ENCODE measurements at places on chromosomes 3 and 15.

DNA sequence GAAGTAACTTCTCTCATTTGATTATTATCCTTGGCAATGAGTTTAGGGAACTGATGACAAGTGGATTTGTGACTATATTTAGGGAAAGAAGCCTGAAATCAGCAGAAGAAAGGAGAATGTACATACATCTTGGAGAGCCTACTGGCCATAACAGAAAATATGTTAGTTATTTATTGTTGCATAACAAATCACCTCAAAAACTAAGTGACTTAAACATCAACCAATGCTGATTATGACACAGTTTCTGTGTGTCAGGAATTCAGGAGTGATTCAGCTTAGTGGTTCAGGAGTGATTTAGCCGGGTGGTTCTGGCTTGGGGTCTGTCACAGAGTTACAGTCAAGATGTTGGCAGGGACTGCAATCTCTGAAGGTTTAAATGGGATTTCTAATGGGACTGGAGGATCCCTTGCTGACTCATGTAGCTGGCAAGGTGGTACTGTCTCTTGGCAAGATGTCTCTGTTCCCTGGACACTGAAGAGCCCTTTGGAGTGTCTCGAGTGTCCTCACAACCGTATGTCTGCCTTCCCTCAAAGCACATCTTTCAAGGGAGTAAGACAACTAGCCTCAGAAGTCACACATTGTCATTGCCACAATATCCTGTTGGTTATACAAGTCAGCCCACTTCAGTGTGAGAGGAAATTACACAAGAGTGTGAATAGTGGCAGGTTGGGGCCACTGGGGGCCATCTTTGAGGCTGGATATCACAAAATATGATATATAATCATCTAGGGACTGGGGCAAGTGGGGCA, 248.9 kb downstream of the SV2B start:
- DNase-seq, result no peak

GRCh38 chr3:18556503-18557135, 131.5 kb upstream of the SATB1 start:
- no peak for DNase-seq

- DNase-seq, result no peak
Measured at GRCh38 chr15:84791763-84792162, 25.4 kb upstream of the ALPK3 start.

DNA sequence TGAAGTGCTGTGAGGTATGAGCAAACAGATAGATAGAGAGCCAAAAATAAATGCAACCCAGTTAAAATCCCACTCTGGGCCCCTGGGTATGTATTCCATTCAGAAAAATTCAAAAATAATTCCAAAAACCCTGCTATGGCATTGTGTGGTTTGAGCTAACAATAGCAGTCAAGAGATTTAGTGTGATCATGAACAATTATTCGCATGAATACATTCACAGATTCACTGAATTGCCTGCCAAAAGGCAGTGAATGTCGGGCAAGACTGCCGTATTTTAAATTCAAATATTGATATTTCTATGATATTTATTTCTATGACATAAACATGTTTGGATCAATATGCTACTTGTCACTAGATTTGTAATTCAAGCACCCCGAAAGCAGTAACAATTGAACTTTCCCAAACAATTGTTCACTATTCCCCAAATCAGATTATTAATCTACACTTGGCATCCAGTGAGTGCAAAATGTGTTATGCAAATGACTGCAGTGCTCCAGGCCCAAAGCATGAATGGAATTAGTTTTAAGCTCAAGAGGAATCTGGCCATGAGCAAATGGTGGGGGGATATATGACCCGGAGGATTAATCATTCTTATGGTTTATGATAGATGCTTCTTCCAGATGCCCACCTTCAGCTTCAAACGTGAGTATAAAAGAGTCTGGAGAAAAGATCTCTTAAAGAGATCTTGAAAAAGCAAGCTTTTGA, 417.0 kb upstream of the MEIS2 start:
- no peak for DNase-seq

GRCh38 chr3:13159890-13160289, 86.7 kb upstream of the IQSEC1 start:
- DNase-seq, result no peak

- DNase-seq, result no peak
Measured at GRCh38 chr3:13611221-13611620, 62.3 kb downstream of the FBLN2 start.

GRCh38 chr3:146200461-146201220, 39.7 kb upstream of the PLOD2 start:
- DNase-seq, result no peak

GRCh38 chr3:117681619-117682018, 972.0 kb downstream of the TUSC7 start:
- DNase-seq, result no peak

GRCh38 chr3:104291437-104291851, 1075.3 kb upstream of the ALCAM start:
- DNase-seq, result no peak

DNA sequence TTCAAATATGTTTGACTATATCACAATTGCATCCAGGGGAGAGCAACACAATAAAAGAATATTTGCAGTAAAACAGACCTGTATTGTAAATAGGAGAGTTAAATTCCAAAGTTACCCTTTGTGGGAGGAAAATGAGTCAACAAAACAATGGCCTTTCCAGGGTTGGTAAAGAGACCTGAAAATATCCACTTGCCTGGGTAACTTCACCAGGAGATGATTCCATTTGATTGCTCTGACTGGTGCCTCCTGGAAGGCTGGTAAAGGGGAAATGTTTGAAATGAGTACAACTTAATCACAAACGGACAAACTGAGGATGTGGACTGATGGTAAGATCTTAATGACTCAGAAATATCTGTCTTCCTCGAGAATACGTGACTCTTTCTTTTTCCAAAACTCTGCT, 43.6 kb upstream of the SRGAP3 start:
- no peak for DNase-seq

DNA sequence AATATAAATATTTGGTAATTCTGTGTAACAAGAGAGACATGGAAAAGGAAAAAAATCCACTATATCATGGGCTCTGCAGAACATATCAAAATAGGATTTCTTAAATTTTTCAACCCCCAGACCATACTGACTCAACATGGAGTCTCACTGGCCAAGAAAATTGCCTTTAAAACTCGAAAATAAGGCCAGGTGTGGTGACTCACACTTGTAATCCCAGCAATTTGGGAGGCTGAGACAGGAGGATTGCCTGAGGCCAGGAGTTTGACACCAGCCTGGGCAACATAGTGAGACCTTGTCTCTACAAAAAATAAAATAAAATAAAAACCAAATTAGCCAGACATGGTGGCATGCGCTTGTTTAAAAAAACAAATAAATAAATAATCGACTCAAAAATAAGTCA, 294.4 kb upstream of the TPRG1 start:
- no peak for DNase-seq

- DNase-seq, result no peak
Measured at GRCh38 chr3:53089511-53089910, 40.7 kb downstream of the RFT1 start.

DNA sequence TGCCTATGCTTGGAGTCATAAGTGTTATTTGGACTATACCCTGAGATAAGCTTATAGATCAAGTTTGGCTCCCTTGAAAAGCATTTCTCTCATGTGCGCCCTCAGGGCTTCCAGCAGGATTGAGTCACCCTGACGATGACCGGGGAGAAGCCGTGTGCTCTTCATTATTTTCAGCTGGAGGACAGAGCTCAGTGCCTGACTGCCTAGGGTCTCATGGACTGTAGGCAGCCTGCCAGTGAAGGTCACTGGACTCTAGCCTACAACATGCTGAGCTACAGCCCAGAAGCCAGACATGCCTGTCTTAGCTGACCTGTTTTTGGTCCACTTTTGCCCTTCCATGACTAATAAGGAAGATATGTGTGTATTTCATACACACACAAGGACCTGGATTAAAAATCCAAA, 31.6 kb upstream of the NUDT16 start:
- no peak for DNase-seq

DNA sequence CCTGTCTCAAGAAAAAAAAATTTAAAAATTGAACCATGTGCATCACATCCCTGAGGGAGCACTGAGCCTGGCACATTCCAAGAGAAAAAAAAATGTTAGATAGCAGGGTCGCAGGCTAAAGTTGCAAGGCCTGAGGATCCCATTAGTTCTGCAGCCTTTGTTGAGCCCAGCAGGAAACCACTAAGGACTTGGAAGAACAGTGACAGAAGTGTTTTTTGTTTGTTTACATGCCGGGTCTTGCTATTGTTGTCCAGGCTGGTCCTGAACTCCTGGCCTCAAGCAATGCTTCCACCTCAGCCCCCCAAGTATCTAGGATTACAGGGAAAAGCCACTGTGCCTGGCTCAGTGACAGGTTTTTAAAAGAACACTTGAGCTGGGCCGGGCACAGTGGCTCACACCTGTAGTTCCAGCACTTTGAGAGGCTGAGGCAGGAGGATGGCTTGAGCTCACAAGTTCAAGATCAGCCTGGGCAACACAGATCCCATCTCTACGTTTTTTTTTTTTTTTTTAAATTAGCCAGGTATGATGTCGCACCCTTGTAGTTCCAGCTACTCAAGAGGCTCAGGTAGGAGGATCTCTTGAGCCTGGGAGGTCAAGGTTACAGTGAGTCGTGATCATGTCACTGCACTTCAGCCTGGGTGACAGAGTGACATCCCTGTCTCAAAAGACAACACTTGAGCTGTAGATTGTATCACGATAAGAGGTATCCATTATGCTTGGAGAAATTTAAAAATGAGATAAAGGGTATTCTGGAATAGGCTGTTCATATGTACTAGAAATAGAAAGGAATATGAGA, 15.2 kb downstream of the CHAC1 start:
- no peak for DNase-seq

DNA sequence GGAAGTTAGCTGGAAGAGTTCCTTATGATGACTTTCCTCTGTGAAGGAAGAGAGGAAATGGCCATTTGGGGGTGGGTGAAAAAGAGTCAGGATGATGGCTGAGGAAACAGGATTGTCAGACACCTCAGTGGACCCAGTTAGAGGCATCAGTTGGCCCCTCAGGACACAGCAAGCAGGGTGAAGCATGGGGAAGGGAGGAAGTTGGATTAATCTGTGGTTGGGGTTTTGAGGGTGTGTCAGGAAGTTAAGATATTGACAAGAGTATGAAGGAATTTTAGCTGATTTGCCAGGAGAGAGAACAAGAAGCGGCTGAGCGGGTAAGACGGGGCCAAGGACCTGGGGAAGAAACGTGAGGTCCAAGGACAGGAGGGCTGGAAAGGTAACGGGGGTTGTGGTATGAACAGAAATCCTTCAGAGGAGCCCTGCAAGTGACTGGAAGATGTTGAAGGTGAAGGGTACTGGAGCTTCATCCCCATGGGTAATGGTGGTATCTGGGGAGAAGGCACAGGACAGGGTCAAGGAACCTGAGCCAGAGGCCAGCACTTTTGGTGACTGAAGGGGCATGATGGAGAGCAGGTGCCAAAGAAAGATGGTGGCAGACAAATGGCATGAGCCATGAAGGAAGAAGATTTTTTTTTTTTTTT, 2.7 kb downstream of the UQCC5 start:
- DNase-seq, result no peak

GRCh38 chr3:61589856-61590255, 28.5 kb downstream of the PTPRG start:
- DNase-seq, result no peak

DNA sequence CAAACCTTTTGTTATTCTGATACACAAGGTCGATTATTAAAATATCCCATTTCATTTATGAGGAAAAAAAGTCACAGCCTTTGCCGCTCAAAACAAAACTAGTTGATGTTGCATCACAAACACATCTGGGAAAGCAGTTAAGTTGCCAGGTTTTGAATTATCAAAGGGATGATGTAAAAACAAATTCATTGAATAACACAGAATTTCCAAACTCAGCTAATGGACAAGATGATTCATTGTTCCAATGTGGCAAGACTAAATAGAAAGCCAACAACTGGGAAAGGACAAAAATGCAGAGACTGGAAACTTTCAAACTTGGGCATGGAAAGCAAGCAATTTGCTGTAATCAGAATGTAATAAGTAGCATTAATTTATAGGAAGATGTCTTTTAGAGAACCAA, 610.0 kb upstream of the ZNF385D start:
- DNase-seq, result no peak
